ENCODE measurements at places on chromosomes 2 and 18. TPM values are rescaled to one million over a fixed set of nuclear protein-coding genes. Genes with fewer than 3 reads are reported as not detected.
A peak's percentile ranks its signal among the peaks of the same experiment; 100 is the strongest.

SAG gene
- not detected for total RNA-seq

DNA sequence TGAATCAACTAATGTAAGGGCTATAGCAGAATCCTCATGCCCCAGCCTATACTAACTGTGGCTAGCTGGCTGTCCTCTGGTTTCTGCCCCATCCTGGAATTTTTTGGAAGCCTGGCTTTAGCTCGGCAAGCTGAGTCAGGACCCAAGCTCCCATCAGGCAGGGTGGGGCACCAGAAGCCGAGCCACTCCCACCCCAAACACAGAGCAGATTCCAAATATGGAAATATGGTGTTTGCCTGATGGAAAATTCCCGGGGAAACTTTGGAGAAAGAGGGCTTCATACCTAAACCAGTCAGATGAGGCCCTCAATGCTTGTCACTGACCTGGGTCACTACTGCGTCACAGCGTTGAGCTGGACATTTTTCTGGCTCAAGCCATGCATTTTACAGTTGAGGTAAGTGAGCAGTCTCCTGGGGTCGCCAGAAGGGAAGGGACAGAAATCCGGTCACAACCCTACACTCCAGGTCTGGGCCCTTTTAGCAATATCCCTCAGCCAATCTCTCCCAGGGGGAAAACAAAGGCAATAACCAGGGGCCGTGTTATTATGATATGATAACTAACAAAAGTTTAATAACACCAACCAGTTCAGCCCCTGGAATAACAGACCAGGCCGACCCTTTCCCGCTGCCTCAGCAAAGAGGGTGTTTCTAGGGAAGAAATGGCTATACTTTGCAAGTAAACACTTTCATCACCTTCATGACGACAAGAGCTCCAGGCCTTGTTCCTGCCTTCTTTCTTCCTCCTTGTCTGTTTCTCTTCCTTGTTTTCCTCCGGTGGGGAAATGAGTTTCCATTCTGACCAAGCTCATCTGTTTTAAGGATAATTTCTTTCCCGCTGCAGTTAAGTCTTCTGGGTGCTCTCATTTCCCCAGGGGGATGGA is 37.7 kb downstream of the PSD4 start:
- no peak for DNase-seq

TDRD15 gene
- total RNA-seq: 0.10 TPM

DNA sequence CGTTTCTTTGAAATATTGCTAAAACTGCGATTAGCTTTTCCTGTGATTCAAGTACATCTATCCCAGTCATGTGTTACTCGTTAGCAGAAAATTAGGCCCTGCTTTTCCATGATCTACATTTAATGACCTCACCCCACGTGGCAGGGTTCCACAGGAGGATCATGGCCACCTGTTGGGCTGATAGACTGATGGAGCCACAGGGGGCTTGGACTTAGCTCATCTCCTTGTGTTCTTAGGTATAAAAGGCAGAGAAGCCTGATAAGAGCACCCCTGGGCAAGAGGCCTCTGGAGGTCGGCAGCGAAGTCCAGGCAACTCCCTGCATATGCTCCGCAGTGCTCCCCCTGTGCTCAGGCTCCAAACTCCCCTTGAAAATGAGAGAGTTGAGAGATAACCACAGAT is 12.9 kb downstream of the FZD7 start:
- peak; percentile 52 for DNase-seq

DNA sequence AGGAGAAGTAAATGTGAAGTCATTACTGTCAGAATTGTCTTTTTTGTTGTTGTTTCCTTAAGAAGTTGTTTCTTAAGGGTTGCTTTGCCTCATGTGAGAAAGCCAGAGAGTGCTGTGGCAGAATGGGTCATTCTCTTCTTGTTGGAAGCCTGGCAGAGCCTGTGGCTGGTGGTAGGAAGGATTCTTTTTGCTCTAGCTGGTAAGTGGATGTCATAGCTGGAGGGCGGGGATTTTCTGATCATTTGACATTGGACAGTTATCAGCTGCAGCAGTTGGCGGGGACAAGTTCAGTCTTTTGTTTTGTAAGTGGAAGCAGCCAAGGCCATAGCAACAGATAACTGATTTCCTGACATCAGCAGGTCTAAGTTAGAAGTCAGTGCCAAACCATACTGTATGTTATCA is 5.5 kb upstream of the RMDN2 start:
- no peak for DNase-seq

- DNase-seq: no peak
Measured at GRCh38 chr2:42829671-42830440, 37.5 kb upstream of the HAAO start.

GRCh38 chr2:32718752-32719151 is 90.9 kb downstream of the TTC27 start:
- no peak for DNase-seq

SERPINB12 gene
- total RNA-seq: 64.6 TPM

GRCh38 chr18:80175451-80176204 is 66.6 kb downstream of the ADNP2 start:
- DNase-seq: no peak

ROCK1 gene
- 59.0 TPM for total RNA-seq

AGBL5 gene
- total RNA-seq: 7.7 TPM

AP1S3 gene
- total RNA-seq: 4.0 TPM

DNA sequence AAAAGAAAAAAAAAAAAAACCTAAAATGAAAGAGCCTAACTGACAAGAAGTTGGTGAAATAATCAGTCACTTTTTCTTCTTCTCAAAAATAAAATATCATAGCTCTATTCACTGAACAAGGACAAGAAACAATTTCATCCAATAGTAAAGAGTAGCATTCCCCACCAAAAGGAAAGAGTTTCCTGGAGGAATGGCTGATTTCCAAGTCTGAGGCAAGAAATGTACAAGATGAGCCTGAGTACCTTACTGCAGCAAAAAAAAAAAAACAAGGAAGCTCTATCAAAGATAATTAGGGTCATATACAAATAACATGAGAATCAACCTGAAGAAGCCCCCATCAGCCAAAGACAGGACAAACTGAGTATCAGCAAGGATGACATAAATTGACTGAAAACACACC is 11.5 kb downstream of the ROCK1 start:
- DNase-seq: no peak

FBLN7 gene
- total RNA-seq: 4.0 TPM

- no peak for DNase-seq
Measured at GRCh38 chr2:47232738-47233415, 77.8 kb upstream of the STPG4 start.

DNA sequence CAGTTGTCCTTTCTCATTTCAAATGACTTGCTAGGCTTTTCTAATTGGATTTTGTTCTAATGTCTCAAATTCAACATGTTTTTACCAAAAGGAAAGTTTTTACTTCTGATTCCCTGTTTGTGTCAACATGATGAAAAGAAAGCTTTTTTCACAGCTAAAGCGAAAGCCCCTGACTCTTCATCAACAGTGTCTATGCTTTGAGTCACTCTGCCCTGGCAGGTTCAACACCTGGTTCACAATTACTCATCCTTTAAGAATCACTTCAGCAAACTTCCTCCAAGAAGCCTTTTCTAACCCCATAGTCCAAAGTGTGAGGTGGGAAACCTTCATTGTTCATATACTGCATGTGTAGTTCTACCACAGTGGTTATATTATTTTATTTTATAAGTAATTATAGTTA is 7.6 kb upstream of the DSG2 start:
- DNase-seq: no peak

SERPINB10 gene
- 3.9 TPM for total RNA-seq

GRCh38 chr18:13613591-13614501 is 112.5 kb downstream of the FAM210A start:
- DNase-seq: no peak

DNA sequence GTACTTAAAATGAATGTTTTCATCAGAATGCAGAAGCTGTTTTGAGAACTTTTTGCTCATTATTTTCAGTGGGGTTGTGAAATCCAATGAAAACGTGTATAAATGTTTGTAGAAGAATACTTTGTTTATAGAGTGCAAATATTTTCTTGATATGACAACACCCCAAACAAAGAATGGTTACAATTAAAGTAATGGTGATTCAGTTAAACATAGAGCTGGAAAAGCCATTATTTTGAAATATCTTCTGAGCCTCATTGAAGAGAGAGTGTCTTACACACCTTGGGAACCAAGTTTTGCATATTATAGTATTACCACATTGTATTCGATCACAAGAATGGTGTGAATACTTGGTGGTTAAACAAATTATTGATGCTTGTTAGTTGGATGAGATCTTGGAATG is 48.7 kb downstream of the SPTBN1 start:
- no peak for DNase-seq

PARD3B gene
- 21.7 TPM for total RNA-seq

DNA sequence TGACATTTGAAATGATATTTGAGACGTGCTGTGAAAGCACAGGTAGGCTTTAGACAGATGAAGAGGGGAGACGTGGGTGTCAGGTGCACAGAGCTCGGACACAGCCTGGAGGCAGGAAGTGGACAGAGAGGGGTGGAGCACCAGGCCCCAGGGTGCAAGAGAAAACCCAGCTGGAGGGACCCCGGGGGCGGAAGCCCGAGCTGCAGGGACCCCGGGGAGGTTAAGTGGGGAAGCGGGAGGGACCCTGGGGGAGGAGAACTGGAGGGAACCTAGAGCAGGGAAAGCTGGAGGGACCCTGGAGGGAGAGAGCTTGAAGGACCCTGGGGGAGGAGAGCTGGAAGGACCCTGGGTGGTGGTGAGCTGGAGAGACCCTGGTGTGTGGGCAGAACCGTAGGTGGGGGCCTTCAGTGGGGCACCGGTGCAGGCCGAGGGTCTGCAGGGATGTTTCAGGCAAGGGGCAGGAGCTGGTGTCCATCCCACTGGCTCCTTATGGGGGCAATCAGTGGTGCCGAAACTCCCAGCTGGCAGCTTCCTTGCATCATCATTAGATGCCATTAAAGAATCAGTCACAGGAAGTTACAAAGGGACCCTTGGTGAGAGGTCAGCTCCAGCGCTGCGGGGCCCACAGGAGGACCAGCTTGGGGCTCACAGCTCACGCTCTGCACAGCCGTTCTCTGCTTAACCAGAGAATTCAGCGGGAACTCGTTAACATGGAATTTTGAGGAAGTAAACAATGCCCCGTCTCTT is 246.6 kb downstream of the EIPR1 start:
- DNase-seq: no peak

All from skin of body (tissue), 3 donors.